ENCODE measurements at places on chromosomes 3 and 15.

DNA sequence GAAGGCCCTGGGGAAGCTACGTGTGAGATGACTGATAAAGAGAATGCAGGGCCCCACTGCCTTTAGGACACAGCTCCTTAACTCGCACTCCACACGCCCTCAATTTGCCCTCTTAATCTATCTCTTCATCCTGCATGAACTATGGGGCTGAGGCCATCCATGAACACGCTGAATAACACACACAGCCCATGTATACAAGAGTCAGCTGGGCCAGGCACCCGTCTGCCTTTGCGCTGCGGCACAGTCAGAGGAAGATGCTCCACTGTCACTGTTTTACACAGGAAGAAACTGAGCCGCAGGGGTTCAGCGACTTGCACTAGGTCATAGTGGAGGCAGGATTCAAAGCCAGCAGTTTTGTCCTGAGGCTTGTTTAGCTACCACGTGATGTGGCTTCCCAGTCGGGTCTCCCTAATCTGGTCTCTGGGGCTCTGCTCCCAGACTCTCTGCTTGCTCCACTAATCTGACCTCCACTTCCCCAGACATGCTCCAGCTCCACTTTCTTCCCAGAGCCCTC, 43.9 kb downstream of the TLE3 start:
- no peak for DNase-seq

GRCh38 chr3:135081856-135082434, 286.9 kb downstream of the EPHB1 start:
- DNase-seq: no peak

DNA sequence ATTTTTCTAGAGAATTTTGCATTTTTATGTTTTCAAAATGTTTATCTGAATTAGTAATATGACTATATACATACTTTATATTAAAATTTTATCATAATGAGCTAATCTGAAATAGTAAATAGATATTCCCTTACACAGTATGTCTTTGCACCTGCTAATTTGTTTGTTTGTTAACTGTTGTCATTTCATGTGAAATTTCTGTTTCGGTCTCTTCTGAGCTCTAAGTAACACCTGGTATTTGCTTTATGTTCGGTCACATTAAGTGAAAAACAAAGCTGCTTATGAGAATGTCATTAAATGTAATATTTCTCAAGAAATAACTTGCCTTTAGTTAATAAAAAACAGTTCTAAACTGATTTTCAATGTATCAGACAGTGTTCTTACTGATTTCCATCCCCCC, 61.1 kb downstream of the FNDC3B start:
- no peak for DNase-seq

- no peak for DNase-seq
These were observed 116.6 kb upstream of the IQSEC1 start for GRCh38 chr3:13189639-13190377.

DNA sequence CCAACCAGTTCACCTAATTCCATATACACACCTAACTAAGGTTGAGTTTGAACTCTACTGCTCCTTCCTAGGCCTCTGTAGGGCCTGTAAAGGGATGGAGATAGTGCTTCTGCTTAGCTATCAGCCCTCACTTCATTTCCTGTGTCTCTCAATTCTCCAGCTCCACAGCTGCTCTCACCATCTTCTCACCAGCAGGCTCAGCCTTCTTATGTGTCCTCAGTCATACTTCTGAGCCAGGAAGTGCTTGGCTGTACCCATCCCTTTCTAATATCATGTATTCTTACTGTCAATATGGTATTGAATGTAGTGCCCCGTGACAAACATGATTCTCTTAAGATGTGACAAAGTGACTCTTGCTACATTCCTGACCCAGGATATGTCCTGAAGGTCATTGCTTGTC, 116.9 kb downstream of the SLC9A9 start:
- no peak for DNase-seq

DNA sequence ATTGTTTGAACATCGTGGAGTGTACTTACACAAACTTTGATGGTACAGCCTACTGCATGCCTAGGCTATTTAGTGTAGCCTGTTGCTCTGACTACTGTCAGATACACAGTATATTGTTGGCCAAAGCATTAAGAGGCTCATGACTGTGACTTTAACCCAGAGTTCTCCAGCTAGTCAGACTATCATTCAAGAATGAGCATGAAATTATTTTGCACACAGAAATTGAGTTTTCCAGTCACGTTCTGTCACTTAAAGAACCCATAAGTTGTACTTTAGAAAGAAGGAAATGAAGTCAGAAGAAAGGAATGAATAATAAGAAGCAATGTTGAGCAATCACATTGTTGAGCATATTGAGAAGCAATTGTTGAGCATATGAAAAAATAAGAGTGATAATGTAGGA, 37.6 kb upstream of the SLC22A13 start:
- no peak for DNase-seq

DNA sequence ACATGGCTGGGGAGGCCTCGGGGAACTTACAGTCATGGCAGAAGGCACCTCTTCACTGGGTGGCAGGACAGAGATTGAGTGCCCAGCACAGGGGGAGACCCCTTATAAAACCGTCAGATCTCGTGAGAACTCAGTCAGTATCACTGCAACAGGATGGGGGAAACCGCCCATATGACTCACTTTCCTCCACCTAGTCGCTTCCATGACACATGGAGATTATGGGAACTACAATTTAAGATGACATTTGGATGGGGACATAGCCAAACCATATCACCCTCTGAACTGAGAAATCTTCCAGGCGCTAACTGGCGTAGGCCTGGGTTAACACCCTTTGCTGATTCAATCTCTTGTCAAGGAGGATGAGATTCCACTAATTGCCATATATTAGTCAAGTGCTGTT, 392.3 kb downstream of the FEZF2 start:
- DNase-seq: no peak

DNA sequence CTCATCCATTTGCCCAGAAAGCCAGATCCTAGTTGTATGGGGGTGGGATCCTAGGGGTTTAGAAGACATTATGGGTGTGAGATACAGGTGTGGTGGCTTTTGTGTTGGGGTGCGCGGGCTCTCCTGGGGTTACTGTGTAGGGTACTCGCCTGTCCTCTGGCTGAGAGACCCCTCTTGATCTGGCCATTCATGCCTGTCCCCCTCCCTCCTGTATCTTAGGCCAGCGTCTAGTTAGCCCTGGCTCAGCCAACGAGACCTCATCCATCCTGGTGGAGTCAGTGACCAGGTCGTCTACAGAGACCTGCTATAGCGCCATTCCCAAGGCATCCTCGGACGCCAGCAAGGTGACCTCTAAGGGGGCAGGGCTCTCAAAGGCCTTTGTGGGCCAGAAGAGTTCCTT, 41.4 kb downstream of the DNASE1L3 start:
- DNase-seq: no peak

DNA sequence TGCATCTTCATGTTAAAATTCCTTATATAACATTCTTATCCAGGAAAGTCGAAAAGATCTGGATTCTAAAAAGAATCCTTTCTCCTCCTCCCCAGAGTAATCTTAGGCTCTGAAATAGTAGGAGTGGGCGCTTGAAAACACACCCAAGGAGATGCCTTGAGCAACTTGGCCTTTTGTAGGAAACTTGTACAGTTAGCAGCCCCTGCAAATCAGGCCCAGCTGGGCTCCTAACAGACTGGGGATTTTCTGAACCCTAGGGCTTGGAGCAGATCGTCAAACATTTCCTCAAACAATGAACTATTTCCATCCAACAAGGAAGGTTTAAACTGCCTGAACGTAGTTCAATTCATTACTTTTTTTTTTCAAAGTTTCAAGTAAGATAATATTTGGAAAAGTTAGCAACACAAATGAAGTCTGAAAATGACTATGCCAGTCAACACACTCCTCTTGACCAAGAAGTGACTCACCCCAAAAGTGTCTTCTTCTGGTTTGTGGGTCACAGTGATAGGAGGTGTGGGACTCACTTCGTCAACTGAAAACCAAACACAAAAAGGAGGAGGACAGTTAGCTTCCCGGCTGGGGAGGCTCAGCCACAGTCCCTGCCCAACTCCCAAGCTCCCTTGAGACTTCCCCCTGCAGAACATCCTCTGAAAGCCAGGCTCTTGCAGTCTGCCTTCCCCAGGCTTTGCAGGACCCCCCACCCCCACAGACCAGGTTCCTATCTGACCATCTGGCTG, 129.7 kb downstream of the NTRK3 start:
- DNase-seq: no peak

DNA sequence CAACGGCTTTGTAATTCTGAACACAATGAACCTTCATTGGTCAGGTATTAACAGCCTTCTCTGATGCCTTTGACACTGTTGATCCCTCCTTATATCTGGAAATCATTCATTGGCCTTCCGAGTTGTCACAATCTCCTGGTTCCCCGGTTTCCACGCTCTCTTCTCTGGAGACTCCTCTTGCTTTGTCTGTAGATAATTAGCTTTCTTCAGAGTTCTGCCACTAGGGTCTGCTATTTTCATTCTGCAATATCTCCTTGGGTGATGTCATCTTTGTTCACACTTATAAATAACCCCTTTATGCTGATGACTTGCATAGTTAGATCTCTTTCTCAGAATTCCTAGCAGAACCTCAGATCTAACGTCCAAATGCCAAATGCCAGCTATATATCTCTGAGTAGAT, 583.8 kb upstream of the ZNF717 start:
- DNase-seq: no peak

DNA sequence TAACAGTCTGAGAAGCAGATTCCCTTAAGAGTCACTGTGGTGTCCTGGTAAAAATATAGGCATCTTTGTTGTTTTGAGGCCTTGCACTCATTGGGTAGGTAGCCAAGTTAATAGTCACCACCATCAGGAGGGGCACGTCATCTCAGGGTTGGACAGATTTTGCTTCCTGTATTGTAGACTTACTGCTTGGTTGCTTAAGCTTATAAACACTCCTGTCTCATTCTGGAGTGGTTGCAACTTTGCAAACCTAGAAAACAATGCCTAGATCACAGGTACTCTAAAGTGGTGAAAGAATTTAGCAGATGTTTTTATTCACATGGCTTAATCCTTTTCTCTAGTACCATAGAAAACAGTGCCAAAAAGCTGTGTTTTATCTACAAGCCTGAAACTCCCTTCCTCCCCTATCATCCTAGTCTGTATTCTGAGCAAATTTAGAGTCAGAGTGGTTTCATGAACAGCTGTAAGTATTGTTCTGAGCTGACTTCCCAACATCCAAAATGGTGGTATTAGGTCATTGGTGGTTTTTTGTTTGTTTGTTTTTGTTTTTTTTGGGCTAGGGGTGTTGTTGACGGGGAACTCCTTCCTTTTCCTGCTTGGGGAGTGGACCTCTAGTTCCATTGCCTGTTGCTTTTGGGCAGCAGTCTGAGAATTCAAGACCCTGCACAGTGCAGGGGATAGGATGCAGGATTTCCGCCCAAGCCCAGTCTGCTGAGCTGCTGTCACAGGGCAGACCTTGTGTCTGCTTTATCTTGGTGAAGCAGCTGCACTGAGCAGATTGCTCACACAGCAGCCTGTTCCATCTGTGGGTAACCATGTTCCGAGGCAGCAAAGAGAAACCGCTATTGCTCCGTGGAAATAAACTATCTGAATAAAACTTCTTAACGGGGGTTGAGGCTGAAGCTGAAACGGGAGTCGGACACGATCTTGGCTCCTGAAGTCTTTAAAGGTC, 202.0 kb downstream of the AKAP13 start:
- DNase-seq: peak; percentile 31

DNA sequence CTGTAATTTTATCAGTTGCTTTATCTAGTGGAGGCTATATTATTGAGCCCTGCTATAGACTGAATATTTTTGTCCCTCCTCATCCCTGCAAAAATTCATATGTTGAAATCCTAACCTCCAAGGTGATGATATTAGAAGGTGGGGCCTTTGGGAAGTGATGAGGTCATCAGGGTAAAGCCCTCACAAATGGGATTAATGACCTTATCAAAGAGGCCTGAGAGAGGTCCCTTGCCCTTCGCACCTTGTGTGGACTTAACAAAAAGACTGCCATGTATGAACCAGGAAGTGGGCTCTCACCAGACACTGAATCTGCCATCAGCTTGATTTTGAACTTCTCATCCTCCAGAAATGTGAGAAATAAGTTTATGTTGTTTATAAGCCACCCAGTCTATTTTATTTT, 381.4 kb upstream of the ONECUT1 start:
- no peak for DNase-seq

- DNase-seq: no peak
These were observed 30.6 kb upstream of the GPR160 start for GRCh38 chr3:170007031-170007663.

DNA sequence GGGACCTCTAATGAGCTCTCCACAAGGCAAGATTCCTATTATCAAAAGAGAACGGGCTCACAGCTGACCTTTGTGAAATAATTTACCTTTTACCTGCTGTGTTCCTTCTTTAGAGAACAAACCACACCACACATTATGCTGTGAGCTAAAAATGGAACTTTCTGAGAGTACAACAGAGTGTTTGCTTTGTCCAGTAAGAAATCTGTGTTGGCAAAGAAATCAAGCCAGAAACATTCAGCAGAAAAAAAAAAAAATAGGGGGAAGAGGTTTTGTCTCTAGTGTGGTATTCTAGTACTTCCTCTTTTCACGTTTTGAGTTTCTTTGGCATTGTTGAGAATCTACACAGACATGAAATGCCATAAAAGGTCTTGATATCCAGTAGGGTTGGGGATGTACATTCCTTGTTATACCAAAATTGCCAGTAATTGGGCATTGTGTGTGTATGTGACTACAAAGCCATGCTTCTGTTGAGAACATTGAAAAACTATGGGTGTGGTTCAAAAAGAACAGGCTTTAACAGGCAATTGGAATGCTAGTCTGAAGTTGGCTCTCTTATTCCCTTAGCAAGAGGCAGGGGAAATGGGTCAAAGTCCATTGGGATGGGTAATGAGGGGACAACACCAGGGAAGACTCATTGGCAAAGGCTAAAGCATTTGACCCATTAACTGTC, 273.5 kb downstream of the NEK10 start:
- no peak for DNase-seq

- DNase-seq: no peak
These were observed 27.0 kb downstream of the C2CD4B start for GRCh38 chr15:62138124-62138523.

GRCh38 chr3:149784064-149784704, 8.2 kb downstream of the ANKUB1 start:
- DNase-seq: no peak

DNA sequence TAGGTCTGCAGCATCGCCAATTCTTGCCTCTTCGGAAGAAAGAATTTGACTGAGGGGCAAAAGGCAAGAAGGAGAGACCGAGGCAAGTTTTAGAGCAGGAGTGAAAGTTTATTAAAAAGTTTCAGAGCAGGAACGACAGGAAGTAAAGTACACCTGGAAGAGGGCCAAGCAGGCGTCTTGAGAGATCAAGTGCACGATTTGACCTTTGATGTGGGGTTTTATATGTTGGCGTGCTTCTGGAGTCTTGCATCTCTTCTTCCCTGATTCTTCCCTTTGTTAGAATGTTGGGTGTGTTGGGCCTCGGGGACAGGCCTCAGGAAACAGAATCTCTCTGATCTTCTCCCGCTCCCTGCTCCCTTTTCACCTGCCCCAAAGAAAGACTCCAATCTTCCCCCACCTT, 40.6 kb upstream of the FLNB start:
- no peak for DNase-seq

DNA sequence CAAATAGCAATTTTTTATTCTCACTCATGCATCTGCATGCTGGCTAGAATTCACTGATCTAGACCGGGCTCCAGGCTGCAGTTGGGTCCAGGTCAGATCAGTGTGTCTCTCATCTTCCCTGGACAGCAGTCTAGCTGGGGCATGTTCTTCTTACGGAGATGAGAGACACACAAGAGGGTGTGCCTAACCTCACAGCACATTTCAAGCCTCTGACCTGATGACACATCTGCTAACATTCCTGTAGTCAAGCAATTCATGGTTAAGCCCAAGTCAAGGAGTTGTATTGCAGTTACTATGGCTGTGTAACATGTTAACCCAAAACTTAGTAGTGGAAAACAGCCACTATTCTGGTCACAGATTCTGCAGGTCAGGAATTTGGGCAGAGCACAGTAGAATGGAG, 13.1 kb downstream of the BSN start:
- no peak for DNase-seq

- no peak for DNase-seq
These were observed 25.8 kb upstream of the PIAS1 start for GRCh38 chr15:68028137-68028887.

Data from stimulated activated CD4-positive, alpha-beta T cell treated with anti-CD3 and anti-CD28 coated beads, Interleukin-4, amount 100 ng/mL, for 4 hours (primary cell).